ENCODE measurements at places on chromosomes 5 and 9. TPM values are rescaled to one million over a fixed set of nuclear protein-coding genes. Genes with fewer than 3 reads are reported as not detected.

DNA sequence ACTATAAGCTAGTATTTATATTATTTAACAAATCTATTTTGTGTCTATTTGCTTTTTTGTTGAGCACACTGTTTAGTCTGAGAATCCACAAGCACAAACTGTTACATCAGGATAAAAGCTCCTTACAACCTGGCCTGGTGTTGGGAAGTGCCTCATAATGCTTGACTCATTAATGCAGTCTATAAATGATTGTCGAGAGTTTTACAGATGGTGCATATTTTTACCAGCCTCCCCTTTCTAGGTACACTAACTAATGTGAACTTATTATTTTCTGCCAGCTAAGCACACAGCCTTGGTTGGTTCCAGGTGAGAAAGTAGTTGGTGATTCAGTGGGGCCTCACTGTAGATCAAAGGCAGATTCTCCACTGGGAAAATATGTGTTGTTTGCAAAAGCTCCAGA lies 151.0 kb upstream of the ADAMTS16 start:
- H3K4me1 ChIP-seq: no peaks in the 10 kb centered on the region
- H3K27ac ChIP-seq: no peak overlapping the region
- H3K36me3 ChIP-seq: no peaks in the 10 kb centered on the region
- no peak overlapping the region for H3K4me3 ChIP-seq

DNA sequence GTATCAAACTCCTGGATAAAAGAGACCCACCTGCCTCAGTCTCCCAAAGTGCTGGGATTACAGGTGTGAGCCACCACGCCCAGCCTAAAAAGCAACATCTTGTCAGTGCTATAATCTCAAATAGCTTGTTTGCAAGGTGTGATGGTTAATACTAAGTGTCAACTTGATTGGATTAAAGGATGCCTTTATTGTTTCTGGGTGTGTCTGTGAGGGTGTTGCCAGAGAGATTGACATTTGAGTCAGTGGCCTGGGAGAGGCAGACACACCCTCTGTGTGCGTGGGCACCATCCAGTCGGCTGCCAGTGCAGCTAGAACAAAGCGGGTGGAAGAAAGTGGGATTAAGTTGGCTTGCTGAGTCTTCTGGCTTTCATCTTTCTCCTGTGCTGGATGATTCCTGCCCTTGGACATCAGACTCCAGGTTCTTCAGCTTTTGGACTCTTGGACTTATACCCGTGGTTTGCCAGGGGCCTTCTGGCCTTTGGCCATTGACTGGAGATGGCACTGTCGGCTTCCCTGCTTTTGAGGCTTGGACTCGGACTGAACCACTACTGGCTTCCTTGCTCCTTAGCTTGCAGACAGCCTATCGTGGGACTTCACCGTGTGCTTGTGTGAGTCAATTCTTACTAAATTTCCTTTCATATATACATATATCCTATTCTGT lies 28.1 kb downstream of the TARS1 start:
- H3K36me3 ChIP-seq: peaks cover 80% of the 10 kb centered on the region
- DNase-seq: no peak
- no peaks in the 10 kb centered on the region for H3K4me1 ChIP-seq
- no peak overlapping the region for H3K27ac ChIP-seq
- no peak overlapping the region for H3K4me3 ChIP-seq

DNA sequence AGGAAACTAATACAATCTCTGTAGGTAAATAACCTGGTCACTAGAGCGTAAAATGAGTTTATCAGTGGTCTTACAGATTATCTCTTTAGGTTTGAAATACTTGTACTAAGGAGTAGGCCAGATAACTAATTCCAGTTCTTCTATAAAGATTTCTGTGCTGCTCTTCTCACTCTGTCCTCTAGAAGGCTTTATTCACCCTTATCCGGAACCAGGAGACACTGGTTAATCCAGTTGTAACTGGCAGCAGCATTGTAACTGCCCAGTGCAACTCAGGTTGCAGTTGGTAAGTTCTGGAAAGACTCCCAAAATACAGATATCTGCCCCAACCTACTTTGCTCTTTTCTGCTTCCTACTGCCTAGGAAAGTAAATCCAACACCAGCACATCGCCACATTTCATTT lies 19.8 kb downstream of the C5orf22 start:
- H3K27me3 ChIP-seq: no peaks in the 10 kb centered on the region
- no peak overlapping the region for H3K4me3 ChIP-seq
- H3K27ac ChIP-seq: no peak overlapping the region
- peaks cover 61% of the 10 kb centered on the region for H3K36me3 ChIP-seq
- H3K4me1 ChIP-seq: no peaks in the 10 kb centered on the region

GRCh38 chr5:50958852-50959457 lies 292.5 kb downstream of the PARP8 start:
- H3K27me3 ChIP-seq: peaks cover 23% of the 10 kb centered on the region
- H3K36me3 ChIP-seq: no peaks in the 10 kb centered on the region
- DNase-seq: peak; percentile 42
- no peak overlapping the region for H3K27ac ChIP-seq

- H3K27ac ChIP-seq: no peak overlapping the region
- H3K36me3 ChIP-seq: no peaks in the 10 kb centered on the region
- no peak for DNase-seq
- H3K4me3 ChIP-seq: no peak overlapping the region
- H3K4me1 ChIP-seq: no peaks in the 10 kb centered on the region
- no peaks in the 10 kb centered on the region for H3K27me3 ChIP-seq
Observed at GRCh38 chr5:83036991-83037575, 40.1 kb downstream of the TMEM167A start.

GRCh38 chr5:32254881-32255539 lies 57.7 kb downstream of the MTMR12 start:
- H3K27me3 ChIP-seq: no peaks in the 10 kb centered on the region
- H3K36me3 ChIP-seq: peaks cover 67% of the 10 kb centered on the region
- H3K27ac ChIP-seq: no peak overlapping the region
- H3K4me1 ChIP-seq: no peaks in the 10 kb centered on the region
- no peak for DNase-seq

DNA sequence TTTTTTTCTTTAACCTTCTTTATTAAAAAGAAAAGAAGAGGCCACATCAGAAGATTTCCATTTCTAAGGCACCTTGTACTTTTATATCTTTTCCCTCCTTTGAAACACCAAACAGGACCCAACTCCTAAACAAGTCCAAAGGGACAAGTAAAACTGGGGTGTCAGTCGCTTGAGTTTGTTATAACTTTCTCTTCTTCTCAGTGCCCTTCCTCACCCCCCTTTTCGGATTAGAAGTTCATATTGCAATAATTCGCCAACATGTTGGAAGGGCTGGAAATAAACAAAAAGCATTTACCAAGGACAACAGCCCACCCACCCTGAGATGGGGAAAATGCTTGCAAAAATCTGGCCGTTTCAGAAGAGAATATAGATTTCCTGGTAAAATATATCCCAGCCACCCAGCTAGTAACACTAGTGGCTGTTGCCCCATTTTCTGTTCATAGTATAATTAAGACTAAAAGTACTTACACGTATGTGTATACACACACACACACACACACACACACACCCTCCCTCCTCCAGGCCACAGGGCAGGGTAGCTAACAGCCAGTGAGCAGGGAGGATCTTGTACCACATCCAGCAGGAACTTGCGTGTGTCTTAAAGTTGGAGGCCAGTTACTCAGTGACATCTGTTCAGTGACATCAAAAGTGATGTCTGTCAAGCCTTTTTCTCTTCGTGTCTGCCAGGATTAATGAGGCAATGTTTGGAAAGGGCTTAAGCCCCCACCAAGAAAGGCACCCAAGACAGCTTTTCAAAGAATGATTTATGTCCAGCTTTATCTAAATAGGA lies 149.1 kb upstream of the KLF4 start:
- H3K36me3 ChIP-seq: no peaks in the 10 kb centered on the region
- DNase-seq: no peak
- H3K4me1 ChIP-seq: peaks cover 3% of the 10 kb centered on the region
- H3K27me3 ChIP-seq: peaks cover 17% of the 10 kb centered on the region
- H3K27ac ChIP-seq: no peak overlapping the region

DNA sequence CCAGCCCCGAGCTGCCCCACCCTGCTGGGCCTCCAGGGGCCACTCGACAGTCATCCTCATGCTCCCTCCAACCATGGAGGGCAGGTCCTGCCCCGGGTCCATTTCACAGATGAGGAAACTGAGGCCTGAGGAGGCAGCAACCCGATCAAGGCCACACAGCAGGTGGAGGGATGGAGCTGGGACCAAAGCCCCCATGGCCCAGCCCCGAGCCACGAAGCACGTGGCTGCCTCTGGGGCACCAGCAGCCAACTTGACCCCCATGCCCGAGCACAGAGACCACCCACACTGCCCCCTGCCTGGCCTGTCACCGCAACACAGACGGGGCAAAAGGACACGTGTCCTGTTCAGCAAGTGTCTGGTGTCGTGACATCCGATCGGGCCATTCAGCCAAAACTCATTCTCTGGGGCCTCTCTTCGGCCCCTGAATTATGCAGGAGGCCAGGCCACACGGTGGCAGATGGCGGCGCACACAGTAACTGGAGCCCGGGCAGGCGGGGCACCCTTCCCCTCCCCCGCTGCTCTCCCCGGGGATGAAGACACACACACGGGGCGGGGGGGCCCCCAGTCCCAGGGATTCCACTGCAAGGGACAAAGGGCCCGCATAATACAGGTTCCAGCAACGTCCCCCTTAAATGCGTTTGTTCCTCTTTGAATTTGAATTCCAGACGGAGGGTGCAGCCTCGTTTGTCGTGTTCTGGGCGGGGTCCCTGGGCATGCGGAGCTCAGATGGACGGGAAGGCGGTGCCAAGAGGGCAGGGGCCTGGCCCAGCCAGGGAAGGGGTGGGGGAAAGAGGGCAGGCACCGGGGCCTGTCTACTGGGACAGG lies 29.4 kb upstream of the TMEM250 start:
- no peak overlapping the region for H3K4me3 ChIP-seq
- no peaks in the 10 kb centered on the region for H3K36me3 ChIP-seq
- no peaks in the 10 kb centered on the region for H3K4me1 ChIP-seq
- no peak overlapping the region for H3K27ac ChIP-seq

GRCh38 chr5:89293810-89294209 lies 410.8 kb upstream of the MEF2C start:
- no peaks in the 10 kb centered on the region for H3K36me3 ChIP-seq
- DNase-seq: no peak
- H3K4me1 ChIP-seq: no peaks in the 10 kb centered on the region
- H3K27me3 ChIP-seq: no peaks in the 10 kb centered on the region

DNA sequence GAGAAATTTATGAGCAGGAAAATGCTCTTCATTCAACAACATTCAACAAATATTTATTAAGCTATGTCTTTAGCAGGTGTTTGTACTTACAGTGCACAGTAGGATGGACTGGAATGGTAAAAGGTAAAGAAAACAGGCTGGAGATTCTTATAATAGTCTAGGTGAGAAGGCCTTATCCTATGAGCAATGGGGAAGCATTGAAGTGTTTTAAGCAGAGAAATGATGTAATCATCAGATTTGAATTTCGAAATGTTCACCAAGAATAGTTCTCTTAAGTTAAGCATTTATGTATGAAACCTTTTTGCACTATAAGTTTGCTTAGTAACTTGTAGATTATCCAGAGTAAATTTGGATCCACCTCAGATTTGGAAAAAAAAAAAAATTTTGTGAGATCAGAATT lies 209.3 kb downstream of the NR3C1 start:
- DNase-seq: no peak
- no peaks in the 10 kb centered on the region for H3K4me1 ChIP-seq
- no peak overlapping the region for H3K4me3 ChIP-seq
- no peaks in the 10 kb centered on the region for H3K36me3 ChIP-seq
- no peak overlapping the region for H3K27ac ChIP-seq

DNA sequence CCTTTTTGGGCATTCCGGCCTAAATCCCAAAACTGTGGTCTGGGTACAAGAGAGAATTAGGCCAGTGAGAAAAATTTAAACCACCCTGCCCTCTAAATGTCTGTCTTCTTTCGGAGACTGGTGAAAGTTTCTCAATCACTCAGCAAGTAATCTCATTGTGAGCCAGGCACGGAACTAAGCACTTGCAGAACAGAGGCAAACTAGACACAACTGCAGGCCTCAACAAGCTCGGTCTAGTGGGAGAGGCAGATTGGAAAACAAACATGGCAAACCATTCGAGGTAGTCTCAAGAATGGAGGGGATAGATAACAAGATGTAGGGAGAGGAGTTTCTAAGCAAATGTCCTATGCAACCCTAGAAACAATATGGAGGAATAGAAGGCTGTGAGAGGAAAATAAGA lies 8.9 kb upstream of the C5orf58 start:
- H3K36me3 ChIP-seq: no peaks in the 10 kb centered on the region
- H3K27me3 ChIP-seq: no peaks in the 10 kb centered on the region
- DNase-seq: no peak

DNA sequence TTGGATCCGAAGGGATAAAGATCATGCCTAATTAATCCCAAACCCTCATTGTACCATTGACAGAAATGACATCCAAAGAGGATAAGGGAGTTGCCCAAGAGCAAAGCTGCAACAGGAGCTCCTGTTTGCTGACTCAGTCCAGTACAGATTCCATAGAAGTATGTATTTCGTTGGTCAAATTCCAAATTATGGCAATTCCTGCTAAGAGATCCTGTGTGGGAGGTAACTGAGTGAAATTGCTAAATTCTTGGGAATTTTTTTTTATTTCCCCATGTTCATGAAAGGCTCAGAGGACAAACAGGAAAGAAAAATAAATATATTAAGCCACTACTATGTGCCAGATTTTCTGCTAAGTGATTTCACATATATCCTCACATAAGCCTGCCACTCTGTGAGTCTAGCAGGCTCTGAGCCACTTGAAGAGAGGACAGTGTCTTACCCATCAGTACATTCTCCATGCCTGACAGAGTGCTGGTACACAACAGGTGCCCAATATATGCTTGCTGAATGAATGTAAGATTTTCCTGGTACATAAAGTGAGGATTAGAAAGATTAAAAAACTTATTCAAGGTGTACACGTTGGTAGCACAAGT lies 132.7 kb downstream of the GLIS3 start:
- no peak overlapping the region for H3K27ac ChIP-seq
- no peak for DNase-seq
- H3K4me1 ChIP-seq: no peaks in the 10 kb centered on the region

DNA sequence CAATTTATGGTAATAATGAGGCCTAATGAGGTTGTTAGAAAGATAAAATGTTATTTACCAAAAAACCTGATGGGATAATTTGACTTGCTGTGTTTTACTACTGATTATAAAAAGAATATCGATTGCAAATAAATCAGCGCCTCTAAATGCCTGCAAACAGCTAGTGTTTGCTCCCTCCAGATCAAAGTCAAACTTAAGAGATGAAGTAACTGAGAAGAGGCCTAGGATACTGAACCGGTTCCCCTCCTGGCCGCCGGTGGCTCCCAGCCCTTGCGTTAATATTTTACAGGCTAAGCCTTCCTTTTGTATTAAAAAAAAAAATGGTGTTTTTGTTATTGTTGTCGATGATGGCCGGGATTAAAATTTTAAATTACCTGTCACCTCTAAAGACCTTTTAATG lies 2.6 kb downstream of the IRX1 start:
- no peak overlapping the region for H3K27ac ChIP-seq
- peaks cover 67% of the 10 kb centered on the region for H3K27me3 ChIP-seq
- no peaks in the 10 kb centered on the region for H3K4me1 ChIP-seq
- H3K4me3 ChIP-seq: no peak overlapping the region

Gene STPG3
- total RNA-seq: not detected

Gene OBP2B
- total RNA-seq: not detected

Gene PSAT1
- 0.61 TPM for total RNA-seq

Gene CTSV
- not detected for total RNA-seq

Gene FBP1
- 3.6 TPM for total RNA-seq

Gene SAXO1
- total RNA-seq: 0.19 TPM

Gene ARHGEF28
- total RNA-seq: not detected

Gene ROR2
- not detected for total RNA-seq
